ENCODE measurements at places on chromosomes 6 and 20. TPM values are rescaled to one million over a fixed set of nuclear protein-coding genes. Genes with fewer than 3 reads are reported as not detected.

Gene HS3ST5
- not detected for polyA plus RNA-seq

DNA sequence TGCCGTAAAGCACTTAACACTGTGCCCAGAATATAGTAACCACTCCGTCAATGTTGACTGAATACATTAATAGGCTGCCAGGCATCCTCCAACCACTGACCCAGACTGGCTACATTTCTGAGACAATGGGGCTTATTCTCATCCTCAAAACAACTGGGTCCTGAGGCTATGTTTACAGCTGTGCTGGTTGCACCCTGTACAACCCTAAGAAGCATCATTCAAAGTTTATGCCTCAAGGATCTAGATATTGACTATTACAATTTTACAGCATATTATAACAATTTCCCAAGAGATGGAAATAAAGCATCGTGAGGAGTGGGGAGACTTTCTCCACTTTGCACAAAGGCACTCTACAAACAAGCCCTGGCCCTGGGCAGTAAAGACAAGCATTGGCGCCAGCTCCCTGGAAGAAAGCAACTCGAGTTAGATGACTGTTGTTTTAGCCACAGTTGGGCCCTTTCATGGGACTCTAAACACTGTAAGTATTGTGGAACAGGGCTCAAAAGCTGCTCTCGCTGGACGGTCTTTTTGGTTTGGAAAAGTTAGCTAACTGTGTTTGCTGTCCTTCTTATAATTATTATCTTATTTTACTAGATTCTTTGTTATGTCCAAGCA, 30.2 kb downstream of the MYLIP start:
- H3K4me1 ChIP-seq: peaks cover 7% of the 10 kb centered on the region
- no peak overlapping the region for H3K4me3 ChIP-seq
- DNase-seq: no peak
- no peak overlapping the region for H3K27ac ChIP-seq
- peaks cover 9% of the 10 kb centered on the region for H3K36me3 ChIP-seq

DNA sequence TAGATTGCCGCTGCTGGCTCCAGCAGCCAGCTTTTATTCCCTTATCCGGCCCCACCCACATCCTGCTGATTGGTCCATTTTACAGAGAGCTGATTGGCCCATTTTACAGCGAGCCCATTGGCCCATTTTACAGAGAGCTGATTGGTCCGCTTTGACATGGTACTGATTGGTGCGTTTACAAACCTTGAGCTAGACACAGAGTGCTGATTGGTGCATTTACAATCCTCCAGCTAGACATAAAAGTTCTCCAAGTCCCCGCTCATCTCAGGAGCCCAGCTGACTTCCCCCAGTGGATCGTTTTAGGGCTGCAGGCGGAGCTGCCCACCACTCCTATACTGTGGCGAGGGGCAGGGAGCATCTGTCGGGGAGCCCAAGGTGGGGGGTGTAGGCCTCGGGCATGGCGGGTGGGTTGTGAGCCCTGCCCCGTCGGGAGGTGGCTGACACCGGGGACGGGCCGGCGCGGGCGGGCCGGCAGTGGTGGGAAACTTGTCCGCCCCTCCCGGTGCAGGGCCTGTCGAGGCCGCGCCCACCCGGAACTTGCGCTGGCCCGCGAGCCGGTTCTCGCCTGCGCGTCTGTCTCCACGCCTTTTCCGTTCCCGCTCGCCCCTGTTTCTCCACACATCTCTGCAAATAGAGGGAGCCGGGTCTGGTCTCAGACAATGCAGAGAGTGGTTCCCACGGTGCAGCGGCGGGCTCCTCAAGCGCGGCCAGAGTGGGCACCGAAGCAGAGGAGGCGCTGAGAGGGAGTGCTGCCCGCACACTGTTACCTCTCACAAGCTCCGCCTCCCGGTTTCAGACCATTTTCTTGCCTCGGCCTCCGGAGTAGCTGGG, 86.1 kb upstream of the STMND1 start:
- peaks cover 3% of the 10 kb centered on the region for H3K4me1 ChIP-seq
- no peaks in the 10 kb centered on the region for H3K36me3 ChIP-seq
- H3K4me3 ChIP-seq: peak overlapping the region; percentile 26
- peaks cover 15% of the 10 kb centered on the region for H3K27me3 ChIP-seq
- DNase-seq: peak; percentile 56

DNA sequence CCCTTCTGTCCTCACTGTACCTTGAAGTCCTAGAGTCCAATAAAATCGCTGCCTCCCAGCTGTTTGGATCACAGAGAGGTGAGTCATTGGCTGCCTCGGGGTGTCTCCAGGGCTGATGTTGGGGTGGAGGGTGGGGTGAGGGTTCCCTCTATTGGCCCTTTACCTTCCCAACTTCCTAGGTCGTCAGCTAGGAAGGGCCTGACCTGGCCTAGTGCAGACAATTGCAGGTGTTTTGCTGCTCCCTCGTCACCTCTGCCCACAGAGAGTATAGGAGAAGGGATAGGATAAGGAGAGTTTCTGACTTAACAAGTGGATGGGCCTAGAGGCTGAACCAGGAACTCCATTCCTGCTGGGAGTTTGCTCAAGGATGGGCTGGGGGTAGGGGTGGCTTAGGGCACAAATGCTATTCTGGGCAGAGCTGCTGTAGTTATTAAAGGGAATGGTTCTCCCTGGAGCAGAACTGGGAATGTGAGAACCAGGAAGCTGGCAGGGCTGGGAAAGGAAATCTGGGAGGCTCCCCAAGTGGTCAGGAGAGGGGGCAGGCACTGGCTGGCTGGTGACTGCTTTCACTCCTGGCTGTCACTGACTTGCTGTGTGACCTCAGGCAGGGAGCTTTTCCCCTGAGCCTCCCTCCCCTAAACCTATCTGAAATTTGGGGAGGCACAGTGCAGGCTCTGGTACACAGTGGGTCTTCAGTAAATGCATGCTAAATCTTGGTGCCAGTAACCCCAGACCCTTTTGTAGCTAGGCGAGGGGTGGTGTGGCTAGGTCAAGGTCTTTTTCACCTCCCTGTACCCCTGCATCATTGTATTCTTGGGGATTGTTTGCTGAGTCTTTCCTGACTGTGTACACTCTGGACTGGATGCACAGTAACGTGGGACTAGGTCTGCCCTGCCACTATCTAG, 1.5 kb downstream of the TP53INP2 start:
- H3K36me3 ChIP-seq: no peaks in the 10 kb centered on the region
- H3K27ac ChIP-seq: peak overlapping the region; percentile 91
- H3K27me3 ChIP-seq: no peaks in the 10 kb centered on the region
- DNase-seq: peak; percentile 13
- H3K4me1 ChIP-seq: peaks cover 22% of the 10 kb centered on the region

Gene MACROD2
- 1.4 TPM for polyA plus RNA-seq

- DNase-seq: peak; percentile 40
- H3K4me3 ChIP-seq: peak overlapping the region; percentile 64
- H3K27me3 ChIP-seq: no peaks in the 10 kb centered on the region
- H3K4me1 ChIP-seq: peaks cover 45% of the 10 kb centered on the region
Measured at GRCh38 chr6:26445934-26446667, 5.8 kb downstream of the BTN3A3 start.

- H3K36me3 ChIP-seq: no peaks in the 10 kb centered on the region
- H3K27ac ChIP-seq: no peak overlapping the region
- no peaks in the 10 kb centered on the region for H3K4me1 ChIP-seq
- H3K27me3 ChIP-seq: no peaks in the 10 kb centered on the region
- DNase-seq: no peak
Measured at GRCh38 chr6:22082218-22082617, 214.6 kb downstream of the PRL start.

DNA sequence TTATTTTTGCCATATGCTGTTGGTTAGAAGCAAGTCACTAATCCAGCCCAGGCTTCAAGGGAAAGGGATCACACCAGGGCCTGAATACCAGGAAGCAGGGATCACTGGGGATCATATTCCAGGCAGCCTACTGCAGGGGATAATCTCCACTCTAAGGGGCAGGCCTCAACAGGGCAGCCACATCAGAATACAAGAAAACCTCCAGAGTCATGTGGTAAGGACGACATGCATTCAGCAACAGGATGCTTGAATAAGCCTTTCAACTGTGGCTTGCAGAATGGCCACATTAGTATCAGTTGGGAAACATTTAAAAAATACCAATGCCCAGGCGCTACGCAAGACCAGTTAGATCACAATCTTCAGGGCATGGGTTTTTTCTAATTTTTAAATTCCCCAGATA, 109.1 kb downstream of the LY86 start:
- H3K27ac ChIP-seq: no peak overlapping the region
- H3K27me3 ChIP-seq: no peaks in the 10 kb centered on the region
- H3K4me3 ChIP-seq: no peak overlapping the region
- H3K4me1 ChIP-seq: no peaks in the 10 kb centered on the region
- DNase-seq: no peak

Gene HLA-DRA
- polyA plus RNA-seq: 205 TPM

GRCh38 chr6:137399881-137400443, 94.2 kb downstream of the OLIG3 start:
- H3K27me3 ChIP-seq: no peaks in the 10 kb centered on the region
- no peaks in the 10 kb centered on the region for H3K4me1 ChIP-seq
- H3K27ac ChIP-seq: no peak overlapping the region
- no peak for DNase-seq
- H3K36me3 ChIP-seq: no peaks in the 10 kb centered on the region
- no peak overlapping the region for H3K4me3 ChIP-seq

GRCh38 chr20:58480551-58481336, 34.5 kb downstream of the APCDD1L start:
- peaks cover 5% of the 10 kb centered on the region for H3K27me3 ChIP-seq
- H3K4me1 ChIP-seq: no peaks in the 10 kb centered on the region
- no peaks in the 10 kb centered on the region for H3K36me3 ChIP-seq
- no peak overlapping the region for H3K27ac ChIP-seq
- no peak overlapping the region for H3K4me3 ChIP-seq

Gene SPDEF
- polyA plus RNA-seq: not detected

Gene C20orf141
- polyA plus RNA-seq: not detected

GRCh38 chr6:157055863-157056262, 267.5 kb downstream of the TMEM242 start:
- DNase-seq: no peak
- peaks cover 36% of the 10 kb centered on the region for H3K4me1 ChIP-seq
- H3K27ac ChIP-seq: peak overlapping the region; percentile 79
- H3K27me3 ChIP-seq: no peaks in the 10 kb centered on the region
- H3K4me3 ChIP-seq: peak overlapping the region; percentile 35

- no peak for DNase-seq
- H3K4me1 ChIP-seq: no peaks in the 10 kb centered on the region
- no peaks in the 10 kb centered on the region for H3K36me3 ChIP-seq
- H3K4me3 ChIP-seq: no peak overlapping the region
- no peak overlapping the region for H3K27ac ChIP-seq
Measured at GRCh38 chr6:25220857-25221256, 58.3 kb upstream of the CARMIL1 start.

- H3K4me1 ChIP-seq: no peaks in the 10 kb centered on the region
- H3K27ac ChIP-seq: no peak overlapping the region
- DNase-seq: no peak
- no peaks in the 10 kb centered on the region for H3K27me3 ChIP-seq
- H3K36me3 ChIP-seq: no peaks in the 10 kb centered on the region
Measured at GRCh38 chr6:2579804-2580570, 170.7 kb downstream of the MYLK4 start.

DNA sequence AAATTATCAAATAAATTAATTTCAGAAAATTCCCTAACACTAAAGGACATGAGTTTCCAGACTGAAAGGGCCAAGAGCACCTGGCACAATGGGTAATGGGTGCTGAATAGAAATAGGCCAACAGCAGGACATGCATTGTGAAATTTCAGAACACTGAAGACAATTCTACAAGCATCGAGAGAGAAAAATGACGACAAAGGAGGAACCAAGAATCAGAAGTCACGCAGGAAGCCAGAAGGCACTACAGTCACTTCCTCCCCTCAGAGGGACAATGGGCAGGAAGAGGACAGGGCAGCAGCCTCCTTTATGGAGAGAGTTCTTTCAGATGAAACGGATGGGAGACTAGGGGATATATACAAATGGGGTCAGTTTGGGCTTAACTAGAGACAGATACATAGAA, 29.6 kb downstream of the PCNA start:
- no peaks in the 10 kb centered on the region for H3K36me3 ChIP-seq
- H3K27ac ChIP-seq: no peak overlapping the region
- H3K4me3 ChIP-seq: peak overlapping the region; percentile 22
- H3K27me3 ChIP-seq: no peaks in the 10 kb centered on the region
- no peak for DNase-seq

DNA sequence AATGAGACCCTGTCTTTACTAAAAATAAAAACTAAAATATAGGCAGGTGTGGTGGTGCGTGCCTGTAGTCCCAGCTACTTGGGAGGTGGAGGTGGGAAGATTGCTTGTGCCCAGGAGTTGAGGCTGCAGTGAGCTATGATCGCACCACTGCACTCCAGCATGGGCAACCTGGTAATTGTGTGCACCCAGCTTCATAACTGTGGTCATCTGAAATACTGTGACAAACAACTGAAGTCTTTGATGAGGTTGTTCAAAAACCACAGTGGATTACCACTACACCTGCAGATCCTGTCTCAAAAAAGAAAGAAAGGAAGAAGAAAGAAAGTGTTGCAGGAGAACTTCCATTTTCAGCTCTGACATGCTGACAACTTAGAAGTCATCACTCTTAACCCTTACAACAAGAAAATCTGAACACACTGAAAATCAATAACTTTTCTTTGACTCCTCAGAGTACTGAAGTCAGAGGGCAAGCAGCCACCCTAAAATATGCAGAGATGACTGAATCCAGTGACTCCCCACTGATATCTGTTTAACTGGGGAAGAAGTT, 13.8 kb upstream of the ZBP1 start:
- peak overlapping the region; percentile 2 for H3K4me3 ChIP-seq
- no peak overlapping the region for H3K27ac ChIP-seq
- DNase-seq: peak; percentile 47
- H3K4me1 ChIP-seq: peaks cover 28% of the 10 kb centered on the region
- no peaks in the 10 kb centered on the region for H3K36me3 ChIP-seq

GRCh38 chr6:28940858-28941683, 17.3 kb upstream of the TRIM27 start:
- H3K27me3 ChIP-seq: no peaks in the 10 kb centered on the region
- peak overlapping the region; percentile 82 for H3K4me3 ChIP-seq
- H3K36me3 ChIP-seq: no peaks in the 10 kb centered on the region
- H3K4me1 ChIP-seq: peaks cover 33% of the 10 kb centered on the region
- peak; percentile 56 for DNase-seq

DNA sequence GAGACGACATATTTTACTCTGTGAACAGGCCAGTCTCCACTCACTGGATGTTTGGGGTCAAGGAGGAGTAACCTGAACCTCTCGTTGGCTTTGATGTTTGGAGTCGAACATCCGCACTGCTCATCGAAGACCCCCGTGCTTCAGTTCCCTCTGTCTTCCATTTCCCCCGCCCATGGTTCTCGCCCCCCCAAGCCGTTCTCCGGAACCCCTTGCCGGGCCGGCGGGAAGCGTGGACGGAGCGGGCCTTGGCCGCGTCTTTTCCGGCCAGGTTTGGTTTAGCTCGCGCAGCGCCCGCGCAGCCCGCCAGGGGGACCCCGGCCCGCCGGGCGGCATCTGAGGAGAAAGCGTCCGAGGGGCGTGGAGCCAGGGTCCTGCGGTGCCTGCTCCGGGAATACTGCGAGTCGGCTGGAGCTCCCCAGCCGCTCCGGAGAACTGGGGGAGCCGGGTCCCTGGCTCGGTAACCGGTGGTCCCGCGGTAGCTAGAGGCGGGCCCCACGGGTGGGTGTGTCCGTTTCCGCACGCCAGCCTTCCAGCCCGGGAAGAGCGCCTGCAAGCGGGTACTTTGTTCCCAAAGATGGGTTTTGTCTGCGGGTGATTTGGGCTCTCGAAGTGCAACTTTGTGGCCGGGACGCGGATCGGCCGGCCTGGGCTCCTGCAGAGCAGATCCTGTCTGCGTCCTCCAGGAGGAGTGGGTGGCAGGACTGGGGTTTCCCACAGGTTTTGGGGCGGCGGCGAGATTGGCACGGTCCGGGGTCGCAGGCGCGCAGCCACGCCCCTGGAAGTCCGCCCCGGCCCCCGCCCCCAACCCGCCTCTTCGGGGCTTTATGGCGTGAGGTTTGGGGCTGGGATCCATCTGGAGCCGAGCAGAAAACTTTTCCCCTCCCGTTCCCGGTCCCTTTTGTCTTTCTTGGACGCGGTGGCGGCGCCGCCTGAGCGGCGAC, at the start of gene TMEM200A:
TMEM200A (plus strand) TSS at position 852 of the 941 bp plus-strand sequence. CDS start 74,406 bp downstream, outside the sequence.
- no peaks in the 10 kb centered on the region for H3K36me3 ChIP-seq
- H3K4me3 ChIP-seq: no peak within 1 kb of the TSS
- H3K27ac ChIP-seq: no peak within 1 kb of the TSS
- DNase-seq: no peak
- H3K27me3 ChIP-seq: peaks cover 42% of the 10 kb centered on the region

Gene HSPA1L
- 3.8 TPM for polyA plus RNA-seq
